SK-MEL-5 (cell line): ENCODE measurements at places on chromosomes 6 and 20.
A peak's percentile ranks its signal among the peaks of the same experiment; 100 is the strongest.

GRCh38 chr6:156068881-156069280 lies 613.2 kb upstream of the NOX3 start:
- DNase-seq, result no peak

GRCh38 chr20:916125-916799 lies at the start of gene ANGPT4:
Gene ANGPT4 (minus strand): TSS chr20:916334. CDS start chr20:916214, 120 bp downstream.
- no peak for DNase-seq

DNA sequence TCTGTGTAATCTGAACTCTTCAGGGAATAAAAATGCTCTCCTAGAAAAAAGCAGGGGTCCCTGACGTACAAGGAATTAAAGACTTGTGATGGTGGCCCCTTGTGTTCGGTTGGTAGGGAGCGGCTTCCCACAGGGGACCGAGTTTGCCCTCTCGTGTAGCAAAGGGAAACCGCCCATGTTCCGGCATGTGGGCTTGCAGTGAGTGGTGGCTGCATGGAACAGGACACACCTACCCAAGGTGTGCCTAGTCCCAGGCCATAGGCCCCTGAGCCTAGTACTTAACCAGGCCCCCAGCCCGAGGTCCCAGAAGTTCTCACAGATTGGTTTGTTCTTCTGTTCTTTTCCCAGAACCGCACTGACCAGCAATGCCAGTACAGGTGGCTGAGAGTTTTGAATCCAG lies 15.5 kb downstream of the MYBL2 start:
- DNase-seq, result no peak

DNA sequence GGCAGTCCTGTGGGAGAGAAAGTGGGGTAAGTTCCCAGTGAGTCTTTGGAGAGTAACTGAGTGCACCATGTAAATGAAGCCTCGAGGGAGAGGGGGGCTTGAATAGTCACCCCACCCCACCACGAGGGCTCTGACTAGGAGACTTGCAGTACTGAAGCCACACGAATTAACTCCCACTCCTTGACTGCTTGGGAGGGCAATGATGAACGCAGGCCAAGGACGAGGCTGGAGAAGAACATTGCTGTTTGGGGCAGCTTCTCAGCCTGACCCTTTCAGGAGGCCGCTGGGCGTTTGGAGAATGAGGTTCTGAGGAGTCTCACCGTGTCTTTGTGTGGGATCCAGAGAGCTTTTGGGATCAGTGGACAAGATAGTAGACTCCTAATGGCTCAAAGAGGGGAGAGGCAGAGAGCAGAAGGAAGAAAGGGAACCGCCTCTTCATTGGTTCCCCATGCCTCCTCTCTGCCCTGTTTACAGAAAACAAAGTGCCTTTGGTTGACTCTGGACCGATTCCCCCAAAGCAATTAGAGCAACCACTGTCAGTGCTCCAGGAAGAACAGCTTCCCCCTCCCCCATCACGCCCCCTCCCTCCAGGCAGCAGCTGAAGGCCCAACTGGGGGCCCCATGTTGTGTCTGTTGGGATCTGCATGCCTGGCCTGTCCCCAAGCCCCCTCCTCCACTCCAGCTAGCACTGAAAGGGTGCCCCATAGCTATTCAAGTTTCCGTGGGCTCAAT lies 41.7 kb upstream of the CDKN1A start:
- no peak for DNase-seq

- DNase-seq, result no peak
Measured at GRCh38 chr6:132751306-132751705, 6.4 kb downstream of the VNN2 start.

GRCh38 chr20:34045930-34046725 lies 52.4 kb downstream of the RALY start:
- no peak for DNase-seq

DNA sequence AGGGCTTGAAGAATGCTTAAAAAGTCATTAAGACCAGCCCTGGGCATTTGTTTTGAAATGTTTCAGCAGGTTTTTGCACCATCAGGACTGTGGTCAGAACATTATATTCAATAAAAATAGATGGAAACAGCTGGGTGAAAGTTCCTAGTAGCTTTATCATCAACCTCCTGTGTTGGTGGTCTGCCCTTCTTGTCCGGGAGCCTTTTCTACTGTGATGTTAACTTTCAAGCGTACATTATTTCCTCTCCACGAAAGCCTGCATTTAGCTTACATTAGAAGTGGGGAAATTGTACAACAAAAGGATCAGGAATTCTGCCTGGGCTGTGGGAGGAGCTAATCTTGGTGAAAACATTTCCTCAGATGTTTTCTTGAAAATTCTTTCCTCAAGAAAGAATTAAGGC lies 71.1 kb downstream of the LAMA4 start:
- no peak for DNase-seq

- no peak for DNase-seq
Measured at GRCh38 chr20:54335299-54335698, 127.4 kb downstream of the PFDN4 start.

GRCh38 chr20:10376270-10377075 lies 57.5 kb downstream of the MKKS start:
- DNase-seq, result no peak

GRCh38 chr6:502761-503160 lies 111.2 kb downstream of the IRF4 start:
- DNase-seq, result no peak

DNA sequence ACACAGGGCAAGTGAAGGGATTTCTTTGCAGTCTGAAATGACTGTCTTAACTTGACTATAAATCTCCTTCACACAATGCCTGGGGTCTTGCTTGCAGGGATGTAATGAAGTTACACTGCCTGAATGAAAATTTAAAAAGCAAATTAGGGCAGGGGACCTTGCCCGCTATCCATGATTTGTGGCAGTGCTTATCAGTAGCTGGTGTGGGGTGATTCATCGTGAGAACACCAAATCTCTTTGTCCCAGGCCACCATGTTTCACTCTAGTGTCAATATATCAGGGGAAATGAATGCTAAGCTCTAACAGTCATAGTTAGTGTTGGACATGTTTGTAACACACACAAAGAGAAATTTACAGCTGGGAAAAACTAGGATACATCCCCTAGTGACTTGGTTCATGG lies 713.7 kb upstream of the EPHA7 start:
- DNase-seq, result no peak

- peak; percentile 94 for DNase-seq
Measured at GRCh38 chr6:2616811-2617210, 133.9 kb downstream of the MYLK4 start.

DNA sequence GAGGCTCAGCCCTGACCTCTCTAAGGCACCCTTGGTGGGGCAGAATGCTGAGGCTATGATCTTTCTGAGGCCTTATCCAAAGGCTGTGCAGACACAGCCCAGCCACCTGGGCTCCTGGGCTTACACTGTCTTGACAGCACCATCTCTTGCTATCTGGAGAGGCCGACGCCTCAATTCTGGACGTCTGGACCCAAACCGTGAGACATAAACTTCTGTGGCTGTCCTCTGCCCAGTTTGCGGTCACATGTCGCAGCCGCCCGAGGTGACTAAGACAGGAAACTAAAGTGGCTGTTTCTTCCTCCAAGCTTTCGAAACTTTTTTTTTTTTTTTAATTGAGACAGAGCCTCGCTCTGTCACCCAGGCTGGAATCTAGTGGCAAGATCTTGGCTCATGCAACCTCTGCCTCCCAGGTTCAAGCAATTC lies 49.3 kb downstream of the PRR18 start:
- DNase-seq, result peak; percentile 5

GRCh38 chr6:41622206-41622988 lies 15.9 kb upstream of the MDFI start:
- peak; percentile 44 for DNase-seq

- DNase-seq, result peak; percentile 98
Measured at GRCh38 chr6:26223650-26224546, 136.7 kb downstream of the HFE start.

DNA sequence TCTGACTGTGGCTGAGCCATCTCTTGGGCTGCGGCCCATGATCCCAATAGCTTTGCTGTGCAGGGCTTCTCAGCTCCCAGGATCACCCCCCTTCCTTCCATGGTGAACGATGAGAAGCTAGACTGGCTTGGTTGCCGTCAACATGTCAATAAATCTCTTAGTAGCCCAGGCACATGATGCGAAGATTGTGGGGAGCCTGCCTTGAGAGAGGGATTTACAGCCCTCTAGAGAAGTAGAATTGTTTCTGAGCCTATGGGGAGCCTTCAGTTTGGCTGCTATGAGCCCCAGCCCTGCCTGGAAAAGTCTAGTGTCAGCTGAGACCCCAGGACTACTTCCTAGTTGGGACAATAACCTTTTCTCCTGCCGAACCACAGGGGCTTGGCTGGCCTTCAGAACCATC lies 3.3 kb upstream of the PIGT start:
- no peak for DNase-seq

GRCh38 chr20:8423482-8423881 lies 291.4 kb downstream of the PLCB1 start:
- no peak for DNase-seq

DNA sequence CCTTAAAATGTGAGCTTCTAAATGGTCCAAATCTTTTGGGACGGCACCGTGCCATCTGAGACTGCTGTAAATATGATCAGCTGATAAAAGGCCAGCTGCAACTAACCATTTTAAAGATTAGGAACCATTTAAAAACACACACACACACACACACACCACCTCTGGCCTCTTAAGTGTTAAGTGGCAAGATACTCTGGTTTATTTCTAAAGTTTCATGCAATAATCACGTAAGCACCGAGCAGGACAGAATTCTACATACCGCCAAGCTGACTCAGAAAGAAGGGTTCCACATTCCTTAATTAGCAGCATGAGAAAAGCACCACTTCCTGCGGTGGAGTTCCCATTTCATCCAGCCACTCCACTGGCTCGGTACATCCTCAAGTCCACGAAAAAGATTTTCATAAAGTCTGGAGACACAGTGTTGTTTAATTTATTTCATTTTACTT lies 17.8 kb upstream of the ZNF217 start:
- peak; percentile 65 for DNase-seq

DNA sequence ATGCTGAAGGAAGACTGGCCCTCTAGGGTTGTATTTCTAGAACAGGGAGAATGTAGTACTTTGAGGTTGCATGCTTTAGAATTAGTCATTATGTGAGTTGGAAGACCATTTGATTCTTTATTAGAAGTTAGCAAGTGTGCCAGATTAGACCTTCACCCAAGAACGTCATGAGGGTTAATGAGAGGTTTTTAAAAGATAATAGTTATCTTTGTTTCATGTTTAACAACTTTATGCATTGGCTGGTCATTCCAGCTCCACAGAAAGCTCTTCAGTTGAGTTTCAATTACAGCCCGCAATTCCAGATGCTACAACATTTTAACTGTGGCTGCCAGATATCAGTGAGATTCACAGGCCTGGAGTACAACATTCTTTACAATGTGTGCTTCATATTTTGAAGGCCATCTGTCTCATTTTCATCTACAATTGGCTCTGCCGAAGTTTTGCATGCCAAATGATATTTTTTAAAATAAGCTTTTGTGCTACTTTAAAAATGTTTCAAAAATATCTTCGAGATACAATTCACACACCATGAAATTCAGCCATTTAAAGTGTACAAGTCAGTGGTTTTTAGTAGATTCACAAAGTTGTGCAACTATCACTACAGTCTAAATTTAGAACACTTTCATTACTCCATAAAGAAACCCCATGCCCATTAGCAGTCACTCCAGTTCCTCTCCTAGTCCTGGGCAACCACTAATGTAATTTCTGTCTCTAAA lies 61.1 kb upstream of the FBXO30 start:
- no peak for DNase-seq

DNA sequence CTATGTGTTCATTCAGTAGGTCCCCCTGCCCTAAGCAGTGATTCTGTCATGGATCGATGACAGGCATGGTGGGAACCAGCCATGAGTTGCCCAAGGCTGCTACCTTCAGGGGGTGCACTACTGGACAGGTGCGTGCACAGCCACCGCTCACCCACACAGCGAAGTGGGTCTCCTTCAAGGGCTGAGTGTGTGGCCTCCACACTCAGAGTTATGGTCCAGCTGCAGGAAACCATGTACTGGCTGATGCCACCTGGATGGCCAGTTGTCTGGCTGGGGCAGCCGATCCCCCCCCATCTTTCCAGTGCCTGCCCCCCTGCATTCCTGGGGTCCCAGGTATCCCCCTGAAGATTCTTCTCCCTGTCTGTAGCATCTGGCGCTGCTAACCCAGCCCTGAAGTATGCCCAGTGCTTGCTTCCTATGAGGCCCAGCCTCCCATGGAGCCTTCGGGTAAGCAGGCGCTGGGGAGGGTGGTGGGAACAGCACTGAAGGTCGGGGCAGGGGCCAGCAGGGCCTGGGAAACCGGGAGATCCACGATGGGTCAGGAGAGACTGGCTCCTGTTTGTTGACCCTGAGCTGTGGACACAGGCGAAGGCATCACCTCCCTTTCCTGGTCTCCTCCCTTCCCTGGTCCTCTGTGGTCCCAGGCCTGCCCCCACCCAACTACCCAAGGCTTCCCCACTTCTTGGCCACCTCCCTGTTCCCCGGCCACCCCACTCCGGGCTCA lies 106.0 kb downstream of the VEGFA start:
- no peak for DNase-seq

GRCh38 chr6:3337521-3338350 lies 79.0 kb downstream of the PSMG4 start:
- peak; percentile 34 for DNase-seq

- no peak for DNase-seq
Measured at GRCh38 chr6:140663772-140664171, 1289.3 kb upstream of the CITED2 start.
